ENCODE measurements at places on chromosomes 11 and 22.

DNA sequence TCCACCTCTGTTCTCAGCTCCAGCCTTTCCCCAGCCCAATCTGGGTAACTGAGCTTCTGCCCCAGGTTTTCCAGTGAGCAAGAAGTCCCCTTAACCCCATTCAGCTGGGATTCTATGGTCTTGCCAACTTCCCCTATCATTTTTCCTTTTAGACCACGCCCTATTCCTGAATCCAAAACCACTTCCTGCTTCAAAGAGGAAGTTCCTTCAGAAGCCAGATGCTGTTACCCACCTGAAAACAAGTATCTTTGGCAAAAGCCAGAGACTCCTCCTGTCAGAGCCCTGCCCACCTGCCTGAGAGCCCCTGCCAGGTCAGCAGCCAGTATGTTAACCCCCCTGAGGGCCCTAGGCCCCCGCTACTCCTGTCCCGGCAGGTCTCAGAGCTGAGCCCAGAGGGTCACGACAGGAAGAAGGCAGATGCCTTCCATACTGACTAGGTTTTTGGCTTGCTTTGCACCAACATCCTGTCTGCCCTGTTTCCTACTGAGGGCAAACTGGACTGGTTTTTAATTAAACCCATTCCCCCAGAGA is 20.3 kb upstream of the MICAL2 start:
- no peak for DNase-seq

DNA sequence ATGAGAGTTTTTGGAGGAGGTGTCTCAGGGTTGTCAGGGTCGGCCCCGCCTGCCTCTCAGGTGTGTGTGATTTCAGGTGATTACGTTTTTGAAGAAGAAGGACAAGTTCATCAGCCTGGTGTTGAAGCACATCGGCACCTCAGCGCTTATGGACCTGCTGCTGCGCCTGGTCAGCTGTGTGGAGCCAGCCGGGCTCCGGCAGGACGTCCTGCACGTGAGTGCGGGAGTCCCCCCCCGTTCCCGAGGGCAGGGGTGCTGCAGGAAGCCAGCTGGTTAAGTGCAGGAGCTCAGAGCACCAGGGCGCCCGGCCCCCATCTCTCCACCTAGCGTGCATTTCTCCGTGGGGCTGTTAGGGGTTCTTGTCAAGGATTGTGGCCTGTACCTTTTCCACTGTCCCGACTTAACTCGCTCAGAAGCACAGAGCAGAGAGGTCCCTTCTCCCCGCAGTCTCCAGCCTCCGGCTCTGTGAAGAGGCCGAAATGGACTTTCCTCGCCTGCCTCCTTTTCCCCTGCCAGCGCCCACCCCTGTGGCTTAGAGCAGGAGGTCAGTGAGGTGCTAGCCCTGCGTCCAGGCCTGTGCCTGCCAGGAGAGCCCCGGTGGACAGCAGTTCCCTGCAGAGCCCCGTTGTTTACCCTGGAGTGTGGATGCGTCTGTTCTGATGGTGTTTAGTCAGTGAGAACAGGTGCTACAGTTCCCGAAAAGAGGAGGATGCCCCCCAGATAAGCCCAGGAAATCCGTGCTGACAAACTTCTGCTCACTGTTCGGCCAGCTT is 60.2 kb downstream of the SBF1 start:
- DNase-seq, result peak; percentile 41

DNA sequence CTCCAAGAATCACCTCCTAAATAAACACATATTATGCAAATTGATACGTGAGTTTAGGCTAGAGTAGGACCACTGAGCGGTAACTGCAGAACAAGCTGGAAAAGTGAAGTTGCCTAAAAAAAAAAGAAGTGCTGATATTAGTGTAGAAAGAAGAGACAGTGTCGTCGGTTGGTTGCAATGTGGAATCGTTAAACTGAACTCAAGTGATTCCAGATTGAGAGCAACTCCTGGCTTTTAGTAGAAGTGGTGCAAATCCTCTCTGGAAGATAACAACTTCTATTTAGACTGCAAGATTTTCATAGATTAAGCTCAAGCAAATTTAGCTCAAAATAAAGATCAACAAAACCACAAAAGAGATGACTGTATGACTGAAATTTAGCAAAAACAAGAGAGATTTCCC is 97.0 kb upstream of the PGR start:
- no peak for DNase-seq

DNA sequence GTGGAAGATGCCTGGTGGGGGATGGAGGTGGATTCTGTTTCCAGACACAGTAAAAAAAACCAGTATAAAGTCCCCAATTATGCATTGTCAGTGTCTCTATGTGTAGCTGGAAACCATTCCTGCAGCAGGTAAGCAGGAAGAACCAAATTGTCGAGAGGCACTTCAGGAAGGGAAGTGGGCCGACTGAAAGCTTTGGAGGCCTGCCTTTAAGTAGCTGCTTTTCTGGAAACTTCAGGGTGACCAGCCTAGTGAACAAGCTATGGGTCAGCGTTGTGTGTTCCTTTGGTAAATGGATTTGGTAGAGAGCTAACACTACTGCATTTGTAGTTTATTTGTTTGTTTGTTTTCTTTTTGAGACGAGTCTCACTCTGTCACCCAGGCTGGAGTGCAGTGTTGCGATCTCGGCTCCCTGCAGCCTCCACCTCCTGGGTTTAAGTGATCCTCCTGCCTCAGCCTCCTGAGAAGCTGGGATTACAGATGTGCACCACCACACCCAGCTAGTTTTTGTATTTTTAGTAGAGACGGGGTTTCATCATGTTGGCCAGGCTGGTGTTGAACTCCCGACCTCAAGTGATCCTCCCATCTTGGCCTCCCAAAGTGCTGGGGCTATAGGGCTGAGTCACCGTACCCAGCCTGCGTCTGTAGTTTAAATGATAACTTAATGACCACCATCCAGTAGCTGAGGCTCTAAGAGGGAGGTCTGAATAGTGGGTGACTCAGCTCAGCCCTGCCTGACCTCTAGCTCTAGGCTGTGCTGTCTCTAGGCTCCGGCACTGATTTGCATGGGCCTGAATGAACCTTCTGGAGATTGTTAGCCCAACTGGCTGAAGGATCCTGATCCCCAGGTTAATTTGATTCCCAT is 12.8 kb downstream of the PTPRJ start:
- no peak for DNase-seq

DNA sequence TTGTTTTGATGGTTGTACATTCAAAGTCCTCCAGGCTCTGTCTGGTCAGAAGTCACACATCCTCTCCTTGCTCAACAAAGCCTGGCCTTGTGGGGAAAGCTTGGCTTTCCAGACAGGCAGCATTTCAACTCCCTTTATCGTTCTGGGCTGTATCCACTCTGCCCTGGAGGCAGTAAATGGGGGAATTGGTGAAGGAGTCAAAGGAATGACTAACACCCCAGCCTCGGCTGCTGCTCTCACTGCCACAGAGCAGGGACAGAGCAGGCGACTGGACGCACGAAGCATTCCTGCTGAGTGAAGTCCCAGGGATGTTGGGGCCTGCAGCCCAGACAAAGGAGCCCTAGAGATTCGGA is 52.8 kb downstream of the WNT11 start:
- peak; percentile 56 for DNase-seq

Measured in right cardiac atrium (tissue), 5 donors.